HAP-1 (cell line): ENCODE measurements at places on chromosomes 12 and 14.

DNA sequence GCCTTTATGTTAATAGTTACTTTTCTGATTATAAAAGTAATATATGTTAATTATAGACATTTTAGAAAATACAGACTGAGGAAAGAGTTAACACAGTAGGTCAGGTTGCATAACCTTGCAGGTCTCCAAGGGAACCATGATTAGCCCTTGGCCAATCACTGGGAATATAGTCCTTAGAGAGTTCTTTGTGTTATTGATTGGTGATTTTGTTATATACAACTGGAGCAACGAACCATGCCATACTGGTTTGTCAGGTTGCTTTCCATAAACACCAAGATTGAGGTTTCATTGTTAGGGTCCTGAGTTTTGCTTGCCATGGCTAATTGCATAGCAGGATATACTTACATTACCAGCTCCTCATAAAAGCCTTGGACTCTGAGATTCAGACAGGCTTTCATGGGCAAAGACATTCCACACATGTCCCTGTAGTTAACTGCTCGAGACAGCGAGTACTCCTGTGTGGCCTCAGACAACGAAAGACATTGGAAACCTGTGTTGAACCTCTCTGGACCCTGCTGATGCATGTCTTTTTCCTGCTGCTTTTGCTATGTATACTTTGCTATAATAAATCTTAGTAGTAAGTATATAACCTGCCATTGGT lies 33.7 kb downstream of the MAPK1IP1L start:
- no peak for DNase-seq

DNA sequence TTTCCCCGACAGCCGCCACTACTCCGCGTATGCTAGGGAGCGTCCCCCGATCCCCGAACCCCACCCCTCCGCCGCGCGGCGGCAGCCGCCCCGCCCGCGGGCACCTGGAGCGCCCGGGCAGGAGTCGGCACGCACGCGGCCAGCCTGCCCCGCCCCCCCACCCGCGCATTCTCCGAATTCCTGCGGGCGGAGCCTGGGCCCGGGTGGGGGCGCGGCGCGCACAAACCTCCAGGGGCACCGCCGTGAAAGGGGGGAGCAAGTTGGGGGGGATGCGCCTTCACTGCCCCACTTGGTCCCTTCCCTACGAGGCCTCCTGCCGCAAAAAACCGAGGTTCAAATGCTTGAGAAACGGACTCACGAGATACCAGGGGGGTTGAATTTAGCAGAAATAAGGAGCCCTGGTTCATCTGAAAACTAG lies 1.7 kb downstream of the AJUBA start:
- peak; percentile 57 for DNase-seq

DNA sequence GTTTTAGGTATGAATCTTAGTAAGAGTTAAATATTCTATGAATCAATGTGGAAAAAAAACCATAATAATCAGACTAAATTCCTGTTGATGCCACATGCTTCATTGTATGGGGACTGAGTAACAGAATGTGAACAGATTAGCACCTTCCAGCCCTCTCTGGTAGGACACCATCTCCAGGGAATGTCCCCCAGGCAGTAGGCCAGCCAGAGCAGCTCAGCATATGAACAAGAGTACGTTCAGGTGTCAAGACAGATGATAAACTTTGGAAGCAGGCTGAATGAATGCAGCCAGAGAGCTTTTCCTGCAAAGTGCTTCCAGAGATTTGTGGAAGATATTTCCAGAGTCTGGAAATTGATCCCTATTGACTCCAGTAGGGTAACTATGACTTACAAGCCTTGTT lies 204.4 kb downstream of the RPS29 start:
- DNase-seq = no peak

DNA sequence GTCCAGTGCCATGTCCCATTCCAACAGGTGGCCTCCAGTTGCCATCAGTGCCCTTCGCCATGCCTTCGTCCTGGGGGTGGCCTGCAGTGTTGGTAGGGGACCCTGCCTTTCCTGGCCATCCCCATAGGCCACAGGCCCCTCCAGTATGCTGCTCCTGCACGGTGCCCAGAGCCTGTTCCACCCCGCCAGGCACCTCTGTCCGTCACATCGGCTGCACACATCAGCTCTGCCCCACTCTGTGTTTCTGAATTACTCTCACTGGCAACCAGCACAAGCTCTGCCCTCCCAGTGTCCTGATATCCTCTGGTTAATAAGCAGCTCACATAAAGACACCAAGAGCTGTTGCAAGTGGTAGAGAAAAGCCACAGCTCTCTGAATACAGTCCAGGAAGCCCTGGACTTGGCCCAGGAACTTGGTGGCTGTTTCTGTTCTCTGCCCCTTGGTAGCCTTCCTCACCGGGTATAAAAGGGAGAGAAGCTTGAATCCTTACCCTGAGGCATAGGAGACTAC lies 31.3 kb upstream of the ATP2A2 start:
- DNase-seq = no peak

DNA sequence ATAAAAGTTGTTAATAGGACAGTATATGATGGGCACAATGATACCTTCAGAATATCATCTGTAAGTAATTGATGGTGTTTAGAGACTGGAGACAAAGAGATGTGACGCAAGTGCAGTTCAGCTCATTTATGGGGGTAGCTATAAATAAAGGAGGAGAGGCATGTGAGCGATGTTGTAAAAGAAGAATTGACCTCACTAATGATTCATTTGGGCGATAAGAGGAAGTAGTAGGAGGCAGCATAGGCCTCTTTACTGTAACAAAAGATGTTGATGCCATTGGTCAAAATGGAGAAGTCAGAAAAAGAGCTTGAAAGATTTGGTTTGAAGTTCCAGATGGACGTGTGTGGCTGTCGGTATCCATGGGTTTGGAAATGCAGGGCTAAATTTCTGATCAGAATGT lies 70.0 kb downstream of the FLRT2 start:
- DNase-seq = no peak

GRCh38 chr12:19994968-19995367 lies 373.4 kb upstream of the PDE3A start:
- no peak for DNase-seq

- no peak for DNase-seq
These were observed 107.4 kb downstream of the TSHR start for GRCh38 chr14:81062816-81063215.
